Ascending aorta (tissue), 2 donors: ENCODE measurements at places on chromosomes 4 and X.
A peak's percentile ranks its signal among the peaks of the same experiment; 100 is the strongest.

DNA sequence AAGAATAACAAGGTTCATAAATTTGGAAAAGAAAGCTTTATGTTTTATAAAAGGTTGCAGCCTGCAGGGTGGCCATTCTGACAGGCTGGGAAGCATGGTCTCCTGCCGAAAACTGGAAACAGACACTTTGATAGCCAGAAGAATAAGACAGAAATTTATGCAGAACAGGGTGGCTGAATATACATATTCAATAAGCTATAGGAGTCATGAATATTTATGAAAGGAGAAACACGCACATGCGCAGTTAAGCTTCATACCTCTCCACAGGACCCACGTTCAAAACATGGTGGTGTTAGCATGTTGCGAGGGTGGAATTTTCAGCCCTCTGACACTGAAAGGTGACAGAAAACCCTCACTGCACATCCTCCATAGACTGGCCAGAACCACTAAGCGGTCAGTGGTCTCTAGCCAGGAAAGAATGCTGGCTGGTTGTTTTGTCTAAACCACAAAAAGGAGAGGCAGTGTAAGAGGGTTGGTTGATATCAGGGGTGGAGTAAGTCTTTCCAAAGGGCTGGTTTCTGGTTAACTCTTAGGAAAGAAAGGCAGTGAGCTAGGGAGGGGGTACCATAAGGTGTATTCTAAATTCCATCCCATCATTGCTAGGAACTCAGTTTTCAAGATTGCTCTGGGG, 58.2 kb downstream of the ANXA10 start:
- no peaks in the 10 kb centered on the region for H3K4me1 ChIP-seq
- H3K36me3 ChIP-seq, result no peaks in the 10 kb centered on the region
- no peak overlapping the region for H3K27ac ChIP-seq
- no peak for DNase-seq
- H3K27me3 ChIP-seq, result no peaks in the 10 kb centered on the region

- no peak overlapping the region for H3K27ac ChIP-seq
- no peaks in the 10 kb centered on the region for H3K4me1 ChIP-seq
- no peak overlapping the region for H3K4me3 ChIP-seq
Measured at GRCh38 chrX:936979-937769, 275.3 kb downstream of the CRLF2 start.

DNA sequence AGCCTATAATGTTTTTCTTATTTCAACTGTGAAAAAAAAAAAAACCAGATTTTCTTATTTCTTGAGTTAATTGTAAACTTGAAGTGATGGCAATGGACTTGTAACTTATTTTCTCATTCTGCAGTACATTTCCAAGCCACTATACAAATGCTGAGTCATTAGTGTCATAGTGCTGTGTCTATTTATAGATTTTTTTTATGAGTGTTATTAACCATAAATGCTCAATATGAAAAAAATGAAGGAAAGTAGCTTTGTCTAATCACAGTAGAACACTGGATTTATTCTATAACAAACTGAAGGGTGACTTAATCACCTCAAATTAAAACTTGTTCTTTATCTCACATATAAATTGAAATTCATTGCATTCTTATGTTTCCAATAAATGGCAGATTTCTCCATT, 718.6 kb downstream of the CCSER1 start:
- no peak for DNase-seq
- no peak overlapping the region for H3K27ac ChIP-seq
- no peaks in the 10 kb centered on the region for H3K27me3 ChIP-seq
- H3K36me3 ChIP-seq, result no peaks in the 10 kb centered on the region

DNA sequence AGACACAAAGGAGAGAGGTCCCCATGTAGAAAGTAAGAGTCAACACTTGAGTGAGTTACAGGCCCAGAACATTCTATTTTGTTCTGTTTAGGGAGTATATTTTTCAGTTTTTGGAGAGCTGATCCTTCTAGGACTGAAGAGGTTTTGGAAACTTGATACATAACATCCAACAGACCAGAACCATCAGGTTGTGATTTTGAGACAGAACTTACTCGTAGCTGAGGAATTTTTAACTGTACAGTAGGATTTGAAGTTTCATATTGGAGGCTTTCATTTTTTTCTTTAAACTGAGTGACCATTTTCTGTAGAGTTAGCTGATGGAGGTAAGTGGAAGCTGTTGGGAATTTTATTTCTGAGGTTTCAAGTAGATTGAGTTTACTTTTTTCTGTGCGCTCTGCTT, 73.3 kb downstream of the NCAPG start:
- H3K36me3 ChIP-seq, result peaks cover 8% of the 10 kb centered on the region
- no peaks in the 10 kb centered on the region for H3K4me1 ChIP-seq
- DNase-seq, result no peak
- H3K27me3 ChIP-seq, result no peaks in the 10 kb centered on the region
- H3K4me3 ChIP-seq, result no peak overlapping the region

GRCh38 chr4:169236873-169237626, 33.7 kb downstream of the SH3RF1 start:
- H3K36me3 ChIP-seq, result no peaks in the 10 kb centered on the region
- peaks cover 35% of the 10 kb centered on the region for H3K4me1 ChIP-seq
- H3K27me3 ChIP-seq, result no peaks in the 10 kb centered on the region
- no peak overlapping the region for H3K4me3 ChIP-seq
- H3K27ac ChIP-seq, result peak overlapping the region; percentile 53
- DNase-seq, result no peak

DNA sequence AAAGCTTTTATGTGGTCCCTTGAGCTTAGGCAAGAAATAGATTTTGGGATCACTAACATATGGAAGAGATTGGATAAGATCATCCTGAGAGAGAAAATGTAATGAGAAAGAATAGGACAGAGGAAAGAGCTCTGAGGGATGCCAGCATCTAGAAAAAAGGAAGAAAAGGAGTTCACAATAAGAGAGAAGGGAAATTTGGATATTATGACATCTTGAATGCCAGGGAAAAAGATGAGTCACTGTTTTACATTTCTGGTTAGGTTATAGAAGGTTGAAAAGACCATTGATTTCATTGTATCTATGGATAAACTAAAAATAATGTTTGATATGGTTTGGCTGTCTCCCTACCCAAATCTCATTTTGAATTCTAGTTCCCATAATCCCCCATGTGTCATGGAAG, 208.5 kb downstream of the MAD2L1 start:
- H3K27me3 ChIP-seq, result no peaks in the 10 kb centered on the region
- no peak overlapping the region for H3K27ac ChIP-seq
- H3K36me3 ChIP-seq, result no peaks in the 10 kb centered on the region
- H3K4me1 ChIP-seq, result no peaks in the 10 kb centered on the region
- no peak for DNase-seq

- DNase-seq, result no peak
- H3K27me3 ChIP-seq, result no peaks in the 10 kb centered on the region
- H3K4me1 ChIP-seq, result no peaks in the 10 kb centered on the region
- no peak overlapping the region for H3K4me3 ChIP-seq
Measured at GRCh38 chr4:95516528-95517017, 32.2 kb downstream of the UNC5C start.

DNA sequence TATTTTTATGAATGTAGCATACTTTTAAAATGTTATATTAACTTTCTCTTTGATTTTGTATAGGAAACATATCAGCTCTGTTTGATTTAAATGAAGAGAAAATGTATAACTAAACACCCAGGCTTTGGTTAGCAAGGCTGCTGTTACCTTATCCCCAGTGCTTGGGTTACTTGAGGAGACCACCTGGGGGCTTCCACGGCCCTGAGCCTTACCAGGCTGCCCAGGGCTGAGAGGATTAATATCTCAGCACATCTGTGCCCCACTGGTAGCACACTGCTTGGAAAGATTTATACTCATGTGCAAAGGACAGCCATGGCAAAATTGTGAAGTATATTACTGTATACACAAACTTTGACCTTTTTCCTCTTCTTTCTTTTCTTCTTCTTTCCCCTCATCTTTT, 752.9 kb downstream of the RAPGEF2 start:
- H3K27ac ChIP-seq, result no peak overlapping the region
- H3K36me3 ChIP-seq, result no peaks in the 10 kb centered on the region
- no peak overlapping the region for H3K4me3 ChIP-seq
- no peaks in the 10 kb centered on the region for H3K4me1 ChIP-seq
- no peak for DNase-seq
- no peaks in the 10 kb centered on the region for H3K27me3 ChIP-seq

GRCh38 chr4:148854203-148854602, 412.0 kb upstream of the NR3C2 start:
- no peaks in the 10 kb centered on the region for H3K36me3 ChIP-seq
- H3K4me3 ChIP-seq, result no peak overlapping the region

DNA sequence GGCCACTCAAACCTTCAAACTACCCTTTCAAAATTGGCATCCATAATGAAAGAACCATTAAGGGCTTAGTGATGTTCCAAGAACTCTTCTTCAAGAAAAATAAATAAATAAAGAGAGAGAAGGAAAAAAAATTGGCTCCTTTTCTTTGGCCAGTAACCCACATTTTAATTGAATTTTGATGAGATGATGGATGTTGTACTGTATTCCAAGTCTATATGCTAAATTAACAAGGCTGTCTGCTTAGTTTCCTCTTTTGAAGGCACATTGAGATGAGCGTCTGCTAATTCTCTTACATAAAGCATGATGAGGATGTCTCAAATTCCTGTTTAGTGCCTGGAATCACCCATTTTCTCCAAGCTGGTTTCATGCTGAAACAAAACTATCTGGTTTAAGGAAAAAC, 33.4 kb downstream of the PHOX2B start:
- no peak overlapping the region for H3K27ac ChIP-seq
- H3K4me1 ChIP-seq, result no peaks in the 10 kb centered on the region
- no peaks in the 10 kb centered on the region for H3K27me3 ChIP-seq
- no peak for DNase-seq

DNA sequence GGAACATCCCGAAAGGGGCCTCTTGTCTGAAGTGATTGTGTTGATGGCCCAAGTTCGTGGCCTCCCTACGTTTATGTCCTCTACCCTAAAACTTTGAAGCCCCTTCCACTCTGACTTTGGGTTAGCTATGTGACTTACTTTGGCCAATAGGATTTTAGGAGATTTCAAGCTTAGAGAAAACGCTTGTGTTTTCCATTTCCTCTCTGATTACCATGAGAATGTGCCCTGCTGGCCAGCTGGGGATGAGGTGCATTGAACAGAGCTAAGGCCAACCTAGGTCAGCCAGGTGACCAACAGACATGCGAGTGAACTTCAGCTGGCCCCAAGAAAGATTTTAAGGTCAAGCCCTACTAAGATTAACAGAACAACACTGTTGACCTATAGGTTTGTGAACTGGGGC, 82.4 kb downstream of the SLC2A9 start:
- no peaks in the 10 kb centered on the region for H3K36me3 ChIP-seq
- no peak for DNase-seq
- no peak overlapping the region for H3K27ac ChIP-seq
- no peaks in the 10 kb centered on the region for H3K4me1 ChIP-seq
- no peak overlapping the region for H3K4me3 ChIP-seq
- no peaks in the 10 kb centered on the region for H3K27me3 ChIP-seq

DNA sequence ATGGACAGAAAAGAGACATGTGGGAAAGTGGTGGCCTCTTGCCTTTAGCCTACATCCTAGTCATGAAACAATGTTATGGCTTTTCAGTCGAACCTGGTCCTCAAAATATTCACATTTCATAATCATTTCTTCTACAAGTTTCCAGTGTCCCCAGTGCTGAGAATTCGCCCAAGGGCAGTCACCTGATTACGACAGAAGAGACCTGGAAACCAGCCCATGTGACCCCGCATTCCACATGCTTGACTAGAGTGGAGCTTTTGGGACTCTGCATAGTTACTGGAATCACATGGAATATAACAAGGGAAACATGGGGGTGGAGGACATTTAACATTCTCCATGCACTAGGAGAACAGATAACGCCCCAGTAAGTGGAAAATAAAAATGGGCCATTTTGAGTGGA, 100.1 kb downstream of the PPARGC1A start:
- no peaks in the 10 kb centered on the region for H3K36me3 ChIP-seq
- no peaks in the 10 kb centered on the region for H3K27me3 ChIP-seq

DNA sequence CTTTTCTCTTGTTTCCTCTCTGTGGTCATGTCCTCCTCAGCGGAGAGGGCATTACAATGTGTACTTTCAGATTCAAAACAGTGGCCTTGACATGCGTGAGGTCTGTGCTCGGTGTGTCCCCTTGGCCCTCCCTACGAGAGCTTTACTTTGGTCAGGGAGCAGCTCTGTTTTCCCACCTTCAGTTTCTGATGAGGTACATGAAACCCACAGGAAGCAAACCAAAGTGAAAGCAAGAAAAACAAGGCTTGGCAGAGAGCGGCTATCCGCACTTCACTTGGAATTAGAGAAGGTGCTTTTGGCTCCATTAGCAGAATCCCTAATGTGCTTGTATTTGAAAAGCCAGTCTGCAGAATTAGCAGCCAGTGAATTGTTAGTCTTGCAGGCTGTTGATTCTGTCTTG, 19.5 kb upstream of the BOD1L1 start:
- H3K4me3 ChIP-seq, result peak overlapping the region; percentile 32
- no peak overlapping the region for H3K27ac ChIP-seq
- peaks cover 10% of the 10 kb centered on the region for H3K4me1 ChIP-seq

DNA sequence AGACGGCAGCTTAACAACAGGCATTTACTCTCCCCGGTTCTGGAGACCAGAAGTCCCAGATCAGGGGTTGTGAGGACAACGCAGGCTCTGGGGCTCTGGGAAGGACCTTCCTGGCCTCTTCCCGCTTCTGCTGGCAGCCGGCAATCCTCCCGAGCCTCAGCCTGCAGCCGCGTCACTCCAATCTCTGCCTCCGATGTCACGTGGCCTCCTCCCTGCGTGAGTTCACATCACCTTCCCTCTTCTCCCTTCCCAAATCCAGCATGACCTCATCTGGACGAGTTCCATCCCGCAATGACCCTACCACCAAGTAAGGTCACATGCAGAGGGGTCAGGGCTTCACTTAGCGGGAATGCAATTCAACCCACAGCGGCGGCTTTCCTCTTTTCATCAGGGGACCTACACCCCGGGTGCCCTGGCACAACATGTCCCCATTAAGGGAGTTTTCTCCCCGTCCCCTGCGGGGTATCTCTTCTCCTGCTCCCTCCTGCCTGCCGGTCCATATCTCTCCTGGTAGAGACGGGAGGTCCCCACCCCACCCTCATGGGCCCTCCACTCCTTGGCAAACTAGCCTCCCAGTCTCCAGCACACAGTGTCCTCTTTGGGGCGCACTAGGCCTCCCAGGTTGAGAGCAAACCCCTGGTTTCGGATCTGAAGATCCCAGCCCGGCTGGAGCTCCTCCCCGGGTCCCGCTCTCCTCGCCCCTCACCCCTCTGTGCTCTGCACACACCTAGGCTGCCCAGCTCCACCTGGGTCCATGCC, 25.5 kb downstream of the ABLIM2 start:
- no peaks in the 10 kb centered on the region for H3K36me3 ChIP-seq
- DNase-seq, result no peak
- H3K27me3 ChIP-seq, result no peaks in the 10 kb centered on the region
- no peak overlapping the region for H3K4me3 ChIP-seq
- H3K27ac ChIP-seq, result no peak overlapping the region

- H3K27me3 ChIP-seq, result no peaks in the 10 kb centered on the region
- no peaks in the 10 kb centered on the region for H3K36me3 ChIP-seq
- H3K4me3 ChIP-seq, result no peak overlapping the region
- no peak for DNase-seq
- no peak overlapping the region for H3K27ac ChIP-seq
Measured at GRCh38 chrX:32644476-32645245, 566.7 kb downstream of the DMD start.

- H3K27me3 ChIP-seq, result no peaks in the 10 kb centered on the region
- H3K27ac ChIP-seq, result peak within 1 kb of the TSS; percentile 99
- H3K4me1 ChIP-seq, result peaks cover 5% of the 10 kb centered on the region
- peak within 1 kb of the TSS; percentile 93 for H3K4me3 ChIP-seq
Measured at GRCh38 chr4:156971676-156972378, at the start of gene PDGFC. Gene PDGFC, minus strand, starts transcription at chr4:156971799. Its CDS starts 896 bp downstream, at chr4:156970903.

- no peak for DNase-seq
- H3K4me1 ChIP-seq, result no peaks in the 10 kb centered on the region
- H3K4me3 ChIP-seq, result no peak overlapping the region
- no peak overlapping the region for H3K27ac ChIP-seq
- no peaks in the 10 kb centered on the region for H3K27me3 ChIP-seq
- no peaks in the 10 kb centered on the region for H3K36me3 ChIP-seq
Measured at GRCh38 chr4:111793433-111794091, 351.7 kb upstream of the FAM241A start.
